NCI-H748 treated with DMSO at 0.1 percent for 48 hours (cell line): ENCODE measurements at places on chromosomes 3 and 15.

GRCh38 chr3:65334045-65334665 lies 646.4 kb upstream of the ADAMTS9 start:
- DNase-seq, result no peak

DNA sequence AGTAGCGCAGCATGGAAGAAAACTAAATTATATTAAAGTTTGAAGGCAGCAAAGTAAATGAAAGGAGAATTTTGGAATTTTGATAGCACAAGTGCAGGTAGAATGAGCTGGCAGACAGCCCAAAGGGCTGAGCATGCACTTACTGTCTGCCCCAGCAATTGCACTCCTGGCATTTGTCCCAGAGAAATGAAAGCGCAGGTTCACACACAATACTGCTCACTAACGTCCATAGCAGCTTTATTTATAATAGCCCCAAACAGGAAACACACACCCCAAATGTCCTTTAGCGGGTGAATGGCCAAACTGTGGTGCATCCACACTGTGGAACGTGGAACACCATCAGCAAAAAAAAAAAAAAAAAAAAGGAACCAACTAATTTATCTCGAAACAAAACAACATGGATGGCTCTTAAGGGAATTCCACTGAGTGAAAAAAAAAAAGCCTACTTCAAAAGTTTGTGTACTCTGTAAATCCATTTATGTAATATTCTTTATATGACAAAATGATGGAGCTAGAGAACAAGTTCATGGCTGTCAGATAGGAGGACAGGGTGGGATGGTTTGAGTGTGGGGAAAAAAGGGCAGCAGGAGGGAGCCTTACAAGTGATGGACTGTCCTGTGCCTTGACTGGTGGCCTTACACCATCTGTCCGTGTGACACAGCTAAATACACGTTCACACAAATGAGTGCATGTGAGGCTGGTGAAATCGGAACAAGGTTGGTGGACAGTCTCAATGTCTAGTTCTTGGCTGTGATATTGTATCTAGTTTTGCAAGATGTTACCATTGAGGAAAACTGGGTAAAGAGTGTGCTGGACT lies 6.0 kb upstream of the TM2D3 start:
- DNase-seq, result no peak

GRCh38 chr3:124522082-124522625 lies 208.1 kb upstream of the UMPS start:
- no peak for DNase-seq

GRCh38 chr15:80482696-80483095 lies 78.5 kb downstream of the ARNT2 start:
- no peak for DNase-seq

DNA sequence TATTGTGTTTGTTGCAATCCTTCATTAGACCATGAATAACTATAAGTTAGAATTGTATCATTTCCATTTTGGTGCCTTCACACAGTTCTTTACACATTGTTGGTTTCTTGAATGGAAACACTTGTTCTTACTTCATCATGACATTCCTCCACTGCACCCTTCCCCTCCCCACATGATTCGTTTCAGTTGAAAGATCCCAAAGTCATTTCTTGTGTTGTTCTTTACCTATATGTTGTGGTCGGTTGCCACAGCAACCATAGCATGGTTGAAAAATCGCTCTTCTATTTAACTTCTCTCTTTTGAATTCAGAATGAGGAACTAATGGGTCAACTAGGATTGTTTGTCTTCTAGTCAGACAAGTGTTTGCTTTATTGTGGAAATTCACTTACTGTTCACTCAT lies 103.3 kb downstream of the IL1RAP start:
- no peak for DNase-seq

DNA sequence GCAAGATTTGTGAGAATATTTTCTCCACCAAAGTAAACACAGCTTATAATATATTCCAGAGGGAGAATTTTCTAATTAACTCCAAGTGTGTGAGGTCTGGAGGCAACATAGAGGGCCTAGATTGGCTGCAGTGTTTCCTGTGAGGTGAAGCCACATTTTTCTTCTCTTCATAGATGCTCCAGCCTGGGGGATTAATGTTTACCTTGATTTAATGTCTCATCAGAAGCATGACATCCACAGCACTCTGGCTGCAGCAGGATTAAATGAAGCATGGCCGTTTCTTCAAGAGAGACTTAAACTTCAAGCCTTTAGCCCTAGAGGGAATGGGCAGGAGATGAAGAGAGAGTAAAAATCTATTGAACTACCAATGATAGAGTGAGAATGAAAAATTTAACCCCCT lies 137.9 kb upstream of the ZBTB20 start:
- no peak for DNase-seq

DNA sequence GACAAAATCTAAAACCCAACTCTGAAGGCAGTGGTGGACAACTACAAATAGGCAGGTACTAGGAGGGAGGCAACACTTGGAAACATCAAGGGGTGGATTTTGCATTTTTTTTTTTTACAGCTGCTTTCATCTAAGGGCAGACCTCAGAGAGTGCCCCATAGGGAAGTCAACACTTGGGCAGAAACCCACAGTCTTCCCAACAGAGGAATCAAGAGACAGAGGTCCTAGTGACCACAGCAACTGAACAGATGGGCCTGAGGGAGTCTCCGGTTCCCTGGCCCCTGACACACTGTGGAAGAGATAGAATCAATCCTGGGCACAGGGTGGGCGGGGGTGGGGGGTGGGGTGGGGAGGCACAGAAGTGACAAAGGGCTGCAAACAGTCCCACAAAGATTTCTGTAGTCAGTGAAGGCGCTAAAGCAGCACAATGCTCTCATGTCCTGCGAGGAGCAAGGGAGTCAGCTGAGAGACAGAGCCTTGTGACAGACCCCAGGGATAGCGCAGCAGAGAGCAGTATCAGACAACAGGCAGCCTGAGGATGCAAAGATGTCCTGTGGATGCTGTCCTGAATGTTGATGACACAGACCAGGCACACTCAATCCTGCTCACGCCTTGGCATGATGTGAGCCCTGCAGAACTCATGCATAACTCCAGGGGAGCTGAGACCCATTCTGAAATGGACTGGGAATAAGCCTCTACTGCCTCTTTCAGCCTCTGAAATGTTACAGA lies 6.9 kb upstream of the RFTN1 start:
- no peak for DNase-seq

DNA sequence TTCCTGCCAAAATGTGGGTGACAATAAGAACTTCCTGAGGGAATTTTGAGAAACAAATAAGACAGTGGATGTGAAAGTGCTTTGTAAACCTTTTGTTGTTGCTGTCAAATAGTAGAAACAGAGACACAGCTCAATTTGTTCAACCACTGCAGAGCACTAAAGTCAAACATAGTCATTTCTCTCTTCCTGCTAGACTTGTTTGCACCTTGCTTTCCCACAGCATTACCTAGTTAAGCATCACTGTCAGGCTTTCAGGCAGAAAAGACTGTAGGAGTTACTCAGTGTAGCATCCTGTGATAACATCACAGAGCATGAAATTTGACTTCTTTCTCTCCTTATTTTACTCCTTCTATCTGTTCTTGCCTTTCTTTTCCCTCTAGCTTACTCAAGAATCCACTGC lies 27.1 kb downstream of the SLC12A1 start:
- DNase-seq, result no peak

DNA sequence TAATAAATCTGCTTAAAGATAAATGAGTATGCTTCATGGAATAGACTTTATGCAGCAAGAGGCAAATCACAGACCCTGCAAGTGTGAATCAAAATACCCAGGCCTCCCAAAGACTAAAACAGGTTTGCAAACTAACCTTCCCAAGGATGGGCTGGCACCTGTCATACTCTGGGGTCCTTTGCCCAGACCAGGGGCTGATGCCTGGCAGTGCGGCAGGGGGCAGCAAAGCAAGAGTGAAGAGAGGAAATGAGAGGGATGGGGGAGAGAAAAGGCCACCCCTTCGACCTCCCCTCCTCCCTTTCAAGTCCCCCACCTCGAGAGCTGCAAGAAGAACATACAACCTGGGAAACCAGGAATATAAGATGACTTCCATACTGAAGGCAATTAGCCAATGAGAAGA lies 31.8 kb downstream of the XXYLT1 start:
- DNase-seq, result no peak

GRCh38 chr3:73535137-73535536 lies 89.6 kb downstream of the PDZRN3 start:
- DNase-seq, result no peak

DNA sequence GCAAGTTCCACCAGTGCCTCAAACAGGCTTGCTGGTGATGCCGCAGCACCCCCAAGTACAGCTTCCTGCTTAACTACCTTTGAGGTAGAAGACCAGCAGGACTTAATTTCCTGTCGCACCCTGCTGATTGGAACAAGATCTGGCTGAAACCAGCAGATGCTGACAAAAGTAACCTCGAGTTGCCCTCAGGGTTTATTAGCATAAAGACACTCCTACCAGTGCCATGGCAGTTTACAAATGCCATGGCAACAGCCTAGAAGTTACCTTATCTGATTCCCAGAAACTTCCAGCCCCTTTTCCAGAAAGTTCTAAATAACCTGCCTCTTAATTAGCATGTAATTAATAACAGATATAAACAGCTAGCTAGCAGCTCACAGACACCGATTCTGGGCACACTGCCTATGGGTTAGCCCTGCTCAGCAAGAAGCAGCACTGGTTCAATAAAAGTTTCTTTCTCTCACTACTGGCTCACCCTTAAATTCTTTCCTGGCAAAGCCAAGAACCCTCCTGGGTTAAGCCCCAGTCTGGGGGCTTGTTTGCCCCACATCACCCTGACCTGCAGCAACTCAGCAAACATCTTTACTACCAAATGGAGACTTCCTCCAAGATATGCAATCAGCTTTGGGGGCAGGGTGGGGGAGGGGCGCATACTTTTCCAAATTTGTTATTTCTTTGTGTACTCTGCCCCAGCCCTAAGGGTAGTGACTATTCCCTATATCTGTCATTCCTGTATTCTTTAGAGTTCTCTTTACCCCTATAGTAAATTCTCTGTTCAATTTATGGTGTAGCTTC lies 54.2 kb downstream of the MAP4 start:
- no peak for DNase-seq

DNA sequence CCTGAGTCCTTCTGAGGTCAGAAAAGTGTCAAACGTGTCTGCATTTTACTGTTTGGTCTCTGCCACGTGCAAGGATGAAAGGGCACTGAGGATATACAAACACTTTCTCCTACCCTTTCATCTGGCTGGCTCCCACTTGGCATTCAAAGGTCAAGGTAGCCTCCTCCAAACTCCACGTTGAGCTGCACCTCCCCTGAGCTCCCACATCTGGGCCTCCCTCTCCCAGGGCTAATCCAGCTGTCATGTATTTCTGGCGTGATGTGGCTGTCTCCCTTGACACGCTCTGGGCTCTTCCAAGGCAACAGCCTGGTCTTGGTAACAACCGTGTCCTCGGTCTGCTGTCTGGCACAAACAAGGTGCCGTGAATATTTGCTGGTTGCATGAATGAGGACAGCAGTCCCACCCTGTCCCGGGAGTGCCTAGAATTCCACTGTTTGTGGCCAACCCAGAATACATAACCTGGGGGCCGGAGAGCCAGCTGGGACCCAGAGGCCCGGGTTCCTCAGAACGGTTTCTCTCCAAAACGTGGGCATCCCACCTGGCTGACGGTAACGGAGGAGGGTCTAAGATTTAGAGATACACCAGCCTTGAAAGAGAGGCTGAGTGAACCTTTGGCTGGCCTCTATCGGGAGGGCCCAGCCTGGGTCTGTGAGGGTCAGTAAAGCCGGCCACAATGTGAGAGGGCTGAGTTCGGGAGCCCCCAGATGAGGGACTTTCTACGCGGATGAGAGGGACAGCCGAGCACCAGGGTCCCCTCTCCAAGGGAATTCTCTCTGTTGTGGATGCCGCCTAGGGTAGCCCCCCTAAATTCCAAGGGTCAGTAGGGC lies 767 bp downstream of the GLT8D1 start:
- DNase-seq, result no peak

- DNase-seq, result no peak
Measured at GRCh38 chr15:95853350-95853749, 477.1 kb upstream of the NR2F2 start.

DNA sequence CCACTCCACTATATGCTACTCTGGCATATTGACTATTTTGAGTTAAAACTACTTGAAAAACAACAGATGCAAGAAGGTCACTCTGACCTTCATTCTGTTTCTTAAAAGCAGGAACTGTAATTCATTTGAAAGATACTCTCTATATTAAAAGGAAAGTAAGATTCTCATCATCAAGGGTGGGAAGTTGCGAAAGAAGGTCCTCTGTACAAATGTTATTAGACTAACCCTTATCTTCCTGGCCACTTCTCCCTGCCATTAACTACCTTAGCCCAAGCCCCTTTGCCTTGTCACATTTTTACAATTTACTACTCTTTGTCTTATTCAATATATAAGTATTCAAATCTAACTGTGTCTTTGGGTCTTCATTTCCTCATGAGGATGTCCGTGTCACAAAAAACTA lies 16.1 kb downstream of the SIDT1 start:
- no peak for DNase-seq

GRCh38 chr15:71043373-71043772 lies 71.9 kb upstream of the THSD4 start:
- DNase-seq, result no peak

GRCh38 chr15:40063563-40064011 lies 24.6 kb upstream of the SRP14 start:
- DNase-seq, result no peak

DNA sequence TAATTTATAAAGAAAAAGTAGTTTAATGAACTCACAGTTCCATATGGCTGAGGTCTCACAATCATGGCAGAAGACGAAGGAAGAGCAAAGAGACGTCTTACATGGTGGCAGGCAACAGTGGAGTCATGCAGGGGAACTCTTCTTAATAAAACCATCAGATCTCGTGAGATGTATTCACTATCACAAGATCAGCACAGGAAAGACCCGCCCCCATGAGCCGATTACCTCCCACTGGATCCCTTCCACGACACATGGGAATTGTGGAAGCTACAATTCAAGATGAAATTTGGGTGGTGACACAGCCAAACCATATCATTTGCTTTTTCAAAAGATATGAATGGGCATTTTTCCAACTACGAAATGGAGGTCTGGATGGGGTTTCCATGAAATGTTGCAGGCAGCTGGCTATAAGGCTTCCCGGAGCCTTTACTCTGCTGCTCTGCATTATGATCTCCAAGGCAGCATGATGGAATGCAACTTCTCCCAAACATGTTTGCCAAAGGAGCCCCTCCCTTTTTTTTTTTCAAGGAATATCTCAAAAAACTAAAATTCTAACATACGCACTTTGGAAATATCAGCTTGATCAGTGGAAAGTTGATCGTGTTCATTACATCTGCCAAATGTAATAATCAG lies 189.7 kb downstream of the MEX3B start:
- no peak for DNase-seq
